ENCODE measurements at places on chromosomes 4 and X. TPM values are rescaled to one million over a fixed set of nuclear protein-coding genes. Genes with fewer than 3 reads are reported as not detected.

DNA sequence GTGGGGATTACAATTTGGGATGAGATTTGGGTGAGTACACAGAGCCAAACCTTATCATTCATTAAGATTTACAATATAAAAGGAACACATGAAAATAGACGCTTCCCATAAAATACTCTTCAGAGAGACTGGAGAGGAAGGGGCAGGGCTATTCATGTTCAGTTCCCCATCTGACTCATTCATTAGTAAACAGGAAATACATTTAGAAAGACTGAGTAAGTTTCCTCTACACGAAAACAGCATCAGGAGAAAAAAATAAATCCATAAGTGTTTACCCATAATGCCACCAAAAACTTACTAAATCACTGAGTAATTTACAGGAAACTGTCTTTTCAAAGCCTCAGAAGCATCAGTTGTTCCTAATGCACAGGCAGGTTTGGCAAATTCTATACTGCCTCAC, 255.4 kb upstream of the CXorf51A start:
- no peak overlapping the region for H3K27ac ChIP-seq
- H3K36me3 ChIP-seq, result no peaks in the 10 kb centered on the region
- H3K27me3 ChIP-seq, result no peaks in the 10 kb centered on the region
- H3K4me1 ChIP-seq, result no peaks in the 10 kb centered on the region

The HTRA3 gene
- 33.8 TPM for total RNA-seq

DNA sequence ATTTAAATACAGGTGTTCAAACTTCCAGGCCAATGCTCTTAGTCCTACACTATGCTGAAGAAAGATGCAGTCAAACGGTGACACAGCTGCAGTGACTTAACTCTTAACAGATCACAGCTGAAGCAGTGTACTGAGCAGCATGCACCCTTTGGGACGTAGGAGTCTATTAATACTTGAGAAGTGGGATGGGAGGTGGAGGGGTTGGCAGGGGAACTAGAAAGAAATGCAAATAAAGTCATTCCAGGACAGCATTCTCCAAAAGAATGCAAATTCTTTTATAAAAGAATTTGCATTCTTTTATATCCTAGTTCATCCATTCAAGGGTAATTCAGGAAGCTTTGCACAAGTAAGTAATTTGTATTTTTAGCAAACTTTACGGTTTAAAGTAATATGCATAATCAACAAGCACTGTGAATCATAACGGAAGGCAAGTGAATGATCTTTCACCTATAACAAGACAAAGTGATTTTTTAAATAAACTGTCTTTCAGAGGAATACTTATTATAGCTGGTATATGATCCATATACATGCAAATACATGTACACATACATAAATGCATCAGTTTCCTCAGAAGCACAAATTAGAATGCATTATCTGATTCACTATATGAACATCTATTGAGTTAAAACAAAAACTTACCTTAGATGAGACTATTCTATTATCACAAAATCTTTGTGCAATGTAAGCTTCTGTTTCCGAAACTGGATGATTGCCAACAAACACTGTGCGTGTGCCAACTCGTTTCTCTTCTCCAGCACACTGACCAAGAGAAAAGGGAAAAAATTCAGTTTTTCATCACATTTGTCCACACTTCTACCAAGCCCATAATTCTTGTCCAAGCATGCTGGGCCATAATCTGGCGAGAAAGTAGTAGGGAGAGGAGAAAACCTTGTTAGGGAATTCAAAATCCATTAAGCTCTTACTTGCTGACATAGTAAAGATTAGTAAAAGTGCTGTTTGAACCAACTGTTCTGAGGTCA, 106.5 kb downstream of the ATP11C start:
- DNase-seq, result no peak
- H3K36me3 ChIP-seq, result no peaks in the 10 kb centered on the region
- H3K4me1 ChIP-seq, result peaks cover 8% of the 10 kb centered on the region
- no peak overlapping the region for H3K4me3 ChIP-seq
- no peak overlapping the region for H3K27ac ChIP-seq

GRCh38 chr4:138555584-138555983, 313.4 kb upstream of the SLC7A11 start:
- no peaks in the 10 kb centered on the region for H3K27me3 ChIP-seq
- H3K36me3 ChIP-seq, result no peaks in the 10 kb centered on the region
- no peak overlapping the region for H3K4me3 ChIP-seq
- H3K4me1 ChIP-seq, result no peaks in the 10 kb centered on the region

The STATH gene
- total RNA-seq, result not detected

- no peak overlapping the region for H3K4me3 ChIP-seq
- DNase-seq, result peak; percentile 30
- H3K4me1 ChIP-seq, result no peaks in the 10 kb centered on the region
- H3K27ac ChIP-seq, result no peak overlapping the region
- peaks cover 19% of the 10 kb centered on the region for H3K27me3 ChIP-seq
Observed at GRCh38 chrX:619451-619811, 11.2 kb upstream of the SHOX start.

The F9 gene
- not detected for total RNA-seq

DNA sequence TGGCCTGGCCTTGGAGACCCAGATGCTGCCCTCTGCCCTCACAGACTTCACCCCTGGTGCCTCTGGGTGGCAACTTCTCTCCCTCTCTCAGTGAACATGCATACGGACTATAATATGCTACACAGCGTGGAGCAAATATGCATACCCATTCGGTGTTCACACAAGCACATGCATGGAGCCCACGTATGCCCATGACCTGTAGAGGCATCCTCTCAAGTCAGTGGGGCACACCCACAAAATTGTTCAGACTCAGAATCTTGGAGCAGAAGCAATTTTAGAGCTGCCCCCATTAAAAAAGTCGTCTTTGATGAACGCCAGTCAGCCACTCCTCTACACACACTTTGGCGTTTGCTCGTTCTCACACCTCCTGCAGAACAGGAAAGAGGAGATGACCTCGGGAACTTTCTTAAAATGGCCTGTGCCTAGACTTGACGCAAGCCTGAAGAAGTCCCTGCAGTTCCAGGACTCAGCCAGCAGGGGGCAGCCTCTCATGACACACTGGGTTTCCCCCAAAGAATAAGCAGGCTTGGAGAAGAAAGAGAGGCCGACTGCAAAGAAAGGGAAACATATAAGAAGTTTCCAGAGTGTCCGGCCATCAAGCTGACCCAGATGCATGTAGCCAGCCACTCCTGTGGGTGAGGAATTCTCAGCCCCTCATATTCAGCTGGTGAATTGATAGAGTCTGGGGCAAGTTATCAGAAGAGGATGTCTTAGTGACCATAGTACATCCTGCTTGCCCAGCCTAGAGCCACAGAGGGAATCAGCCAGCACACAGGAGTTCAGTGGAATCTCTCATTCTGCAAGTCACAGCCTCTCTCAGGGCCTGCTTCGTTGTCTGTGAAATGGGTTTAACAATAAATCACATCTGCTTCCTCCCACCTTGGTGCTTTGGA, 17.3 kb downstream of the APLN start:
- no peak overlapping the region for H3K27ac ChIP-seq
- no peaks in the 10 kb centered on the region for H3K36me3 ChIP-seq
- H3K27me3 ChIP-seq, result no peaks in the 10 kb centered on the region
- peak; percentile 88 for DNase-seq
- no peak overlapping the region for H3K4me3 ChIP-seq

Measured in right atrium auricular region (tissue), 2 donors.